ENCODE measurements at places on chromosomes 11 and 22.

DNA sequence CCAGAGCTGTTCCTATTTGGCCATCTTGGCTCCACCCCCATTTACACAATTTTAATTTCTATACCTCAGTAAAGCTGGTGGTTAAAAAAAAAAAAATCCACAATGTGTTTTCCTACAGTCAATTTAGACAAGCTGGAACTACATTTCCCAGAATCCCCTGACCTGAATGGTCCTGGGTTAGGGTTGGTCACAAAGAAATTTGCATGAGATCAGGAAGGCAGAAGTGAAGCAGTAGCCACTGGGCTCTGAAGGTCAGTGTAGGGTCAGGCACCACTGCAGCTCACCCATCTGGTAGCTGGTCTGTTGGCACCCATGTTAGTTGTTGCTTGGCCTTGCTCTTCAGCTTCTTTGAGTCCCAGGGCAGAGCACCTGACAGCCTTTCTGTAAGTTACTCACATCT, 210.7 kb upstream of the API5 start:
- no peak for DNase-seq

- DNase-seq, result no peak
These were observed 7.4 kb downstream of the OTOG start for GRCh38 chr11:17554487-17554886.

- no peak for DNase-seq
These were observed 135.7 kb downstream of the C11orf91 start for GRCh38 chr11:33564856-33565453.

DNA sequence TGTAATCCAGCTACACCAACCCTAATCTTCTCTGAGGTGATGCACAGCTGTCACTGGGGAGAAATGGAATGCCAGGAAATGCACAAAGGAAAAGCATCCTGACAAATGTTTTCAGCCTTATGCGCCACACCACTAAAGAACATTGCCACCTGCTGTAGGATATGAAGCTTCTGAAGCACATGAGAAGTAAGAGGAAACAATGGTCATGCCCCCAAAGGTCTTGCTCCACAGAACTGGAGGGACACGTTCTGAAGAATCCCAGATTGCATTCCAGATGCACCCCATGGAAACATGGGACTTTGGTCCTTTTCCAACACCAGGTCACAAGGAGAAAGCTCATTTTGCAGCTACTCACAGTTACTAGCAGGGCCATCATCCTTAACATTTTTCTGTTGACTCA, 48.7 kb upstream of the ZBED5 start:
- peak; percentile 61 for DNase-seq

DNA sequence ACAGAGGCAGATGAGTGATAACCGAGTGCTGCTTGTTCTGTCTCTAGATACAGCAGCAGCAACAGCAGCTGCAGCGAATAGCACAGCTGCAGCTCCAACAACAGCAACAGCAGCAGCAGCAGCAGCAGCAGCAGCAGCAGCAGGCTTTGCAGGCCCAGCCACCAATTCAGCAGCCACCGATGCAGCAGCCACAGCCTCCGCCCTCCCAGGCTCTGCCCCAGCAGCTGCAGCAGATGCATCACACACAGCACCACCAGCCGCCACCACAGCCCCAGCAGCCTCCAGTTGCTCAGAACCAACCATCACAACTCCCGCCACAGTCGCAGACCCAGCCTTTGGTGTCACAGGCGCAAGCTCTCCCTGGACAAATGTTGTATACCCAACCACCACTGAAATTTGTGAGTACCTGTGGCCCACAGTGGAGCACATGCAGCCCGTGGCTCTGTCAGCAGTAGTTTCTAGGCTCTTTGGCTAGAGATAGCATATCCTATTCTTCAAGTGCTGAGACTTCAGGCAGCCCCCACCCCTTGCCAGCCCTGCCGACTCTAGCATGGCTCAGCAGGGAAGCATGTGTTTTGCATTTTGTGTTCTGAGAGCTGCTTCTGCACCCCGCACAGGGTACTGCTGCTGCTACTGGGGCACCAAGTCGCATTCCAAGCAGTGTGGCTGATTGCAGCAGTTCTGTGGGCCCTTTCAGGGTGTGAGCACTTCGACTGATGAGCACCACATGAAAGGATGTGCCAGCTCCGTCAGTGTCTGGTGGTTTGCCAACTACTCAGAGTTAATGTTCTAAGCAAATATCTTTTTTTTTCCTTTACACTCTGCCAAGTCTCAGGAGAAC, 59.2 kb downstream of the MED15 start:
- peak; percentile 80 for DNase-seq

GRCh38 chr22:28962042-28962554, 78.7 kb downstream of the ZNRF3 start:
- DNase-seq, result no peak

DNA sequence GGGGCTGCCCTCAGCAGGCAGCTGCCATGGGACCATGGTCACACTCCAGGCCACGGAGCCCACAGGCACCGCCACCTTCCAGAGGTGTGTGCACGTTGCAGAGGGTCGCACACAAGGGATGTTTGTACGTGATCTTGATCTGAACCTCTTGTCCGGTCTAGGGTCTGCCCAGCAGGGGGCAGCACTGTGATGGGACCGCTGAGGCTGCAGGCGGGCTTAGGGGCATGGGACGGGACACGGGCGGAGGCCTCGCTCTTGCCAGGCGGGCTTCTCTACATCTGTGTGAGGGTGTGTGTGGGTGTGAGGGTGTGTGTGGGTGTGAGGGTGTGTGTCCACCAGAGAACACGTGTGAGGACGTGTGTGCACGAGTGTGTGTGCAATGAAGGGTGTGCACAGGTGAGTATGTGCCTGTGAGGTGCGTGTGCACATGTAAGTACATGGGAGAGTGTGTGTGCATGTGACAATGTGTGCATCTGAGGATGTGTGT, 52.4 kb downstream of the CACNA1I start:
- DNase-seq, result peak; percentile 35

DNA sequence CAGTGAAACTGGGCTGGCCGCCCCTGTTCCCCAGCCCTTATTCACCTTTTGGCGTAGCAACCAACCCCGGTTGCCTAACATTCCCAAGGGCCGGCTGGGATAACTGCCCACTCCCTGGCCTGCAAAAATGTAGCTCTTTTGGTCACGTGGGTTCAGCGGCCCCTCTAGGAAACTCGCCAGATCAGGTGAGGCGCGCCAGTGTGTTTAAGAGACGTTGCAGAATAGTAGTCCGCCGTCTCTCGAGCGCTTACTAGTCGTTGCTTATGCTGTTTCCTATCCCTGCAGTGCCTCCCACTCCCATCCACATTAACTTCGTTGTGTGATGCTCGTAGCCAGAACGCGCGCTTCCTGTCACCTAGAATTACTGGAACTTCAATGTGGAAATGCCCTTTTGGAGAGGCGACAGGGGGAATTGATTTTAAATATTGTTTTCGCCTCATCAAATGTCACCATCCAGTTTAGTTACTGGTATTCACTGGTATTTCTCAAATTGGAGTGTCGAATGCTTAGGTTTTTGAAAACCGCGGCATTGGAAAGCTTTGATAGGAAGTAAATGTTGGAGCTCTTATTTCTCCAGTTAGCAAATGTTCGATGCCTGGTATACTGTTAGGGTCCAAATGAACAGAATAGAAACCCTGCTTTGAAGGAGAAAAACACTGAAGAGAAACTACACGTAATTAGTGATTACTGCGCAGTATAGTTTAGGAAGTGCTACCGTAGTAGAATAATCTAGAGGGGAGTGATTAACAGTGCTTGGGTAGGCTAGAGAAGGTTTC, 823 bp downstream of the CEP57 start:
- peak; percentile 64 for DNase-seq

- DNase-seq, result no peak
These were observed 29.0 kb upstream of the VWA5A start for GRCh38 chr11:124085997-124086846.

DNA sequence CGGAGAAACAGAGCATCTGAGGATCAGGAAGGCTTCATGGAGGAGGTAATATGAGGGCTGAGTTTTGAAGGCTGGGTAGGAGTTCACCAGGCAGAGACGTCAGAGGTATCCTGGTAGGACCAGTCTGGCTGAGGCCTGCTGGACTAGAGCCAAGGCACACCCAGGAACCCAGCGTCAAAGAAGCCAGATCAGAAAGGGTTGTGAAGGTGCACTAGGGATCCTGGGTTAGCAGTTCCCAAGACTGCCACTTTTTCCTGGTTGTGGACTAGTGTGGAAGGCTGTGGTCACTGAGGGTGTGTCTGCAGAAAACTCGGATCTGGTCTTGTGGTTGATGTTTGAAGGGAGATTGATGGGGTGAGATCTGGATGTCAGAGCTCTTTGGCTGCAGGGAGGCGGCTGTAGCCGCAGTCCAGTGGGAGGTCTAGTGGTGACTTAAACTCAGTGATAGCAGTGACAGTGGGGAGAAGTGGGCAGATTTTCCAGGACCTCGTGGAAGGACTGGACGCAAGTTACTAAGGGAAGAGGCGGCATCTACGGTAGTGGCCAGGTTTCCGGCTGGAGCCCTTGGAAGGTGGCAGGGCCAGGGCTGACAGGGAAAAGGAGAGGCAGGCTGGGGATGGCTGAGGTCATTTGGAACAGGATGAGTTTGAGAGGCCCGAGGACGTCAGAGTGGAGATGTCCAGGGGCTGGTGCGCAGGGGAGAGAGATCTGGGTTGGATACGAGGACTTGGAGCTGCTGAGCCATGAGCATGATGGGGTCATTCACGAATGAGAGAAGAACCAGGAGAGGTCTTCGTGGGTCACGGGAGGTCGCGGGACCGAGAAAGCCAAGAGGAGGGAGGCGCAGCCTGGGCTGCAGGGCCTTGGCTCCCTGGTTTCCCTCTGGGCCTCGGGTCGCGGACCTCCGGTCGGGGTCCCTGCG, 10.9 kb downstream of the RELA start:
- DNase-seq, result peak; percentile 52

DNA sequence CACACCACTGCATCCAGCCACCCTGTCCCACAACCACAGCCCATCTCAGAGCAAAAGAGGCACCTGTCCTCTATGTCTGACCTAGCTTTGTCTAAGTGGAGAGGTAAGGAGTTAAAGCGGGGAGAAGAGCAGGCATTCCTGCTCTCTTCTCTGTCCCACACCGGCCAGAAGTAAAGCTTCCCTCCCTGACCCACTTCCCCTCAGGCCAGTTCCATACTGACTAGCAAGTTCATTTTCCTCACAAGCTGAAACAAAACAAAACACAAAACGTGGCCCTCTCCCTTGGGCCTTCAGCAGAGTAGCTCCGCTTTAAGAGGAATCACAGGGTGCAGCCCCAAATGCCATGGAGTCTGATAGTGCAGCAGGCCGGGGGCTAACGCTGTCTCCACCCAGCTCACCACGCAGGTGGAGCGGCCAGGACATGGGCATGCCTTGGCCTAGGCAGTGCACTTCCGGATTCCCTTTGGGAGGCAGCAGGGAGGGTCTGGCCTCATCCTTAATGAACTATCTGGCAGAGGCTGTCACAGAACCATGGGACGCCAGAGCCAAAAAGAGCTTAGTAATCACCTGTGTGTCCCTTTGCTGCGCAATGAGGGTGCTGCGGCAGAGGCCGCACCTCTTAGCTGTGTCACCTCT, 34.0 kb downstream of the FLI1 start:
- DNase-seq, result no peak

DNA sequence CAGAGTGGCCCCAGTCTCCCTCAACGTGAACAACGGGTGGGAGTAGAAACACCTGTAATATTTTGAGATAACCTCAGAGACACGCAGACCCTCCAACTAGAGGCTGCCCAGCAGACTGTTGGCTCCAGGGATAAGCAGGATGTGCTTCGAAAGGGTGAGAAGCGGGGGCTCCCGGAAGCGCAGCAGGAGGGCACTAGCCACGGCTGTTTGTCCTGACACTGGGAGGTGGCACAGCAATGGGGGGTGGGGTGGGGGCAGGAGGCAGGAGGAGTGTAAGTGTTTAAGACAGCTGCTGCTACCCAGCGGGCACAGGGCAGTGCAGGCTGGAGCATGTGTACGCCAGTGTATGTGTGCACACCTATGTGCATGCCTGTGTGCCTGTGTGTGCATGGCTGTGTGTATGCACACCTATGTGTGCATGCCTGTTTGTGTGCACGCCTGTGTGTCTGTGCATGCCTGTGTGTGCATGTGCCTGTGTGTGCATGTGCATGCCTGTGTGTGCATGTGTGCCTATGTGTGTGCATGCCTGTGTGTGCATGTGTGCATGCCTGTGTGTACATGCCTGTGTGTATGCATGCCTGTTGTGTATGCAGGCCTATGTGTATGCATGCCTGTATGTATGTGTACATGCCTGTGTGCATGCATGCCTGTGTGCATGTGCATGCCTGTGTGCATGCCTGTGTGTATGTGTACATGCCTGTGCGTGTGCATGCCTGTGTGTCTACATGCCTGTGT, 154.7 kb downstream of the SHANK2 start:
- DNase-seq, result no peak

- peak; percentile 66 for DNase-seq
These were observed 52.5 kb upstream of the CLDN5 start for GRCh38 chr22:19576460-19577421.

Measured in cardiac fibroblast (primary cell).